ENCODE measurements at places on chromosomes 2 and 18. TPM values are rescaled to one million over a fixed set of nuclear protein-coding genes. Genes with fewer than 3 reads are reported as not detected.

DNA sequence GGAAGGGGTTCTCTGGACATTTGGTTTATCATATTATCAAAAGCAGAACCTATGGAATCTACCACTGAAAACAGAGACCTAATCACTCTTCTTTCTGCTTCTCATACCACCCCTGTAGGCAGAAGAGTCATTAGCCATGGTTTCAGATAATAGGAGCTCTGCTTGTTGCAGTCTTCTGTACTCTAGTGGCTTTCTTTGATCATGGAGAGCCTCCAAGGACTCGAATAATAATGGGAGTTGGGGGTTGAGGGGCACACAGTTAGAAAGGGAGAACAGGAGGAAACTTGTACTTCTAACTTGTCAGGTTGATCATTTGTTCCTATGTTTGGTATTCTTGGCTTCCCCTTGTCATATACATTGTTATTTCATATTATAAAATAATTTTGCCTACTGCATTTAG is 52.3 kb upstream of the VWC2L start:
- DNase-seq: no peak

- DNase-seq: no peak
Observed at GRCh38 chr2:9914384-9915065, 37.0 kb upstream of the GRHL1 start.

DNA sequence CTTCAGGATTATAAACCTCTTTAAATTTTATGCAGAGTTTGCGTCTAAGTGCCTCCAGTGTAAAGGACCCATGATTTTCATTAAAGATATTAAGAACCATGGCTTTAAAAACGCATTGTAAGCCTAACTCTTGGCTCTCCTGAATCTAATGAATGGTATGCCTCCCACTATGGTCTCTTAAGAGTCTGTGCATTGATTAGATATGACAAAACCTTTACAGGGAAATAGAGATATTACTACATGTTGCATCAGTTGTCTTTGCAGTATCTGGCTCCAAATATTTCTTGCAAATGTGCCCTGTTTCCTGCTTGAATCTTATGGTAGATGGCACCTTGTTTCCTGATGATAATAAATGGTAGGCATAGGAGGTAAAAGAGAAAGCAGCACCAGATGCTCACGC is 189.3 kb upstream of the FSHR start:
- no peak for DNase-seq

GRCh38 chr2:45009303-45009927 is at the start of gene SIX2:
Gene SIX2, minus strand, starts transcription at chr2:45009452. Its CDS starts 342 bp downstream, at chr2:45009110.
- DNase-seq: peak; percentile 50

DNA sequence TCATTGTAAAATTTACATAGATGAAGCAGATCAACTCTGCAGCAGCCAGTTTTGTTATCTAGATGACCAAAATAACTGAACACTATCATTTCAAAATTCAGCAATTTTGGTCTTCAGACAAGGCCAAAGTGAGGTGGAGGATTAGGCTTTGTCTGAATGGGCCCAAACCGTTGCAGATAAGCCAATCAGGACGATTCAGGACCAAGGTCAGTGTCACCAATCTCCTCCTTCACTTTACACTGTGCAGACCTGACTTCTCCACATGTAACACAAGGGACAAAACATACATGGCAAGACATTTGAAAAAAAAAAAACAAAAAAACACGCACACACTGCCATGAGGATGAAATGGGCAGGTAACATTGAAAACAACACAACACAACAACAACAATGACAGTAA is 211.2 kb downstream of the NAPG start:
- no peak for DNase-seq

DNA sequence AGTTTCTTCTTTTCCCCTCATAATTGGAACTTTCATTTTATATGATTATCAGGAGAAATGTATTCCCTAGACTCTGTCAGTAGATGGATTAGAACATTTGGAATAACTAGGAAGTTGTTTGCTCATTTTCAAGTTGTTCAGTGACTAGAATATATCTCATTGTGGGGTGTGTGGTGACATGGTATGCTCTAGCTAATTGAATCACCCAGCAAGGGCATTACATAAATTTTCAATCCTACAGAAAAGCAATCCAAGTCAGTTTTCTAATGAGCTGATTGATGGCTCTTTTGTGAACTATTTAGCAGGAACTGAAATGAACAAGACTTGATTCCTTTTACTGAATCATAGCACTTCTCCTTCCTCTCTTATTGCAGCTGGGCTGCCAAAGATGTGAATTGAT is 461.4 kb downstream of the TGIF1 start:
- DNase-seq: no peak

DNA sequence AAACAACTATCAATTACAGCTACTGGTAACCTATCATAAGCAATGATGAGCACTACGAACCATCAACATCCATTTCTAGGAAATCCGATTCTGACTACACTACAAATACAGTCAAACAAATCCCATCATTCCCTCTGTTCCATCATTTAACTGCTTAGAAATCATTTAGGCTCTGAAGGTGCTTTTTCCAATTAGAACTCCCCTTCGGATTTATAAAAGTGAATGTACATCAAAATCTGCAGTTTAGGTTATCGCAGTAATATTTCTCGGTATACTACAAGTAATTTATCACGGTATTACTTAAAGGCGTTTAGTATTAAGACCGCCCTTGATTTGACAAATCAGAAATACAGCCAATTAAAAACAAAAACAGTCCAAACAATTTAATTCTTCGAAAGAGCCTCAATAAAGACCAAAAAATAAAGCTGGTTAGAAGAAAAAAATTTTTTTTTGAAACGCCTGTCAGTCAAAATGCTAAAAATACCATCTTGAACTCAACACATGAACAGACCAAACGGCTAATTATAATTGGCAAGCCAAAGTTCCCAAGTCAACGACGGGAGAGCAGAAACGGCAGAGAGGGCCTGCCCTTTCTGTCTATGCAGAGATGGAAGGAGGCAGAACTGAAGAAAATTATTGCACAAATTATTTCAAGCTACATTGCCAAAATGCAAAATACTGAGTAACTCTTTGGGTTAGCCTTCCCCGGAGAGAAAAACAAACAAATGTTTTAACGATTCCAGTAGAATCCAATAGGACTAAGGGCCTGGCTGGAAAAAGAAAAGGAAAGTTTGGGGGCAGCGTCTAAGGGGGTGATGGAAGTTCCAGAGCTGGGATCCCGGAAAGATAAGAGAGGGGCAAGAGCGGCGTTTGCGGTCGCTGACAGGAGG is 1.2 kb downstream of the VPS54 start:
- DNase-seq: no peak

DNA sequence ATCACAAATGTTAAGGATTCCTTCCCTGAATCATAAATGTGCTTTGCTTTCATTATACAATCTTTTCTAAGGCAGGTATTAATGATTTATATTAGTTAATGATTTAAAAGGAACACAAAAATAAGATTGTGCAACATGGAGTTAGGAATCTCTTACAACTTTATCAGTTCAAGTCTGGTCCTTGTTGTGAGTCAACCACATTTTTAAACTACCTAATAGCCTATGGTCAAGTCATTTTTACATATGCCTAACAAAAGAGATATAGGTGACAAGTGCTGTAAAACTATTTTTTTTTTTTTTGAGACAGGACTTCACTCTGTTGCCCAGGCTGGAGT is 8.2 kb upstream of the INPP1 start:
- no peak for DNase-seq

DNA sequence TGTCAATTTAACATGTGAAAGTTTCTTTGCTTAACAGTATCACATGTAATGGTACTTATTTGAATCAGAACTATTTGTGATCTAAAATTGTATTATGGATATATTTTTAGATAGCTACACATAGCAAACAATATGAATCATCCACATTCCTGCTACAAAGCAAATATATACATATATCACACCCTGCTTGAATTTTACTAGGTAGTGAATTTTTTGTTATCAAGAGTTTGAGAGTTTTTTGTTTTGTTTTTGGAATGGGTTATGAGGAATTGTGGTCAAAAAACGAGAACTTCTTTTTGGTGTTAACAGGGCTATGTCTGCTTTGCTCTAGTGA is 635.7 kb downstream of the NRXN1 start:
- no peak for DNase-seq

- no peak for DNase-seq
Observed at GRCh38 chr2:83072767-83073166, 1386.3 kb downstream of the SUCLG1 start.

GRCh38 chr2:11904029-11904428 is 157.6 kb downstream of the LPIN1 start:
- DNase-seq: no peak

DNA sequence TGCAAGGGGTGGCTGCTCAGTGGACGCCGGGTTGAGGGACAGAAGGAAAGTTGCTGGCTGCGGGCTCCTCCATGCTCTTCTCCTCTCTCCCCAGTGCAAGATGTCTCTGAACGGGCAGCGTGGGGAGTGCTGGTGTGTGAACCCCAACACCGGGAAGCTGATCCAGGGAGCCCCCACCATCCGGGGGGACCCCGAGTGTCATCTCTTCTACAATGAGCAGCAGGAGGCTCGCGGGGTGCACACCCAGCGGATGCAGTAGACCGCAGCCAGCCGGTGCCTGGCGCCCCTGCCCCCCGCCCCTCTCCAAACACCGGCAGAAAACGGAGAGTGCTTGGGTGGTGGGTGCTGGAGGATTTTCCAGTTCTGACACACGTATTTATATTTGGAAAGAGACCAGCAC is 30.6 kb downstream of the IGFBP2 start:
- DNase-seq: no peak

GRCh38 chr18:79570266-79571201 is 109.1 kb upstream of the CTDP1 start:
- peak; percentile 15 for DNase-seq

- DNase-seq: no peak
Observed at GRCh38 chr2:58720770-58721697, 479.9 kb upstream of the FANCL start.

DNA sequence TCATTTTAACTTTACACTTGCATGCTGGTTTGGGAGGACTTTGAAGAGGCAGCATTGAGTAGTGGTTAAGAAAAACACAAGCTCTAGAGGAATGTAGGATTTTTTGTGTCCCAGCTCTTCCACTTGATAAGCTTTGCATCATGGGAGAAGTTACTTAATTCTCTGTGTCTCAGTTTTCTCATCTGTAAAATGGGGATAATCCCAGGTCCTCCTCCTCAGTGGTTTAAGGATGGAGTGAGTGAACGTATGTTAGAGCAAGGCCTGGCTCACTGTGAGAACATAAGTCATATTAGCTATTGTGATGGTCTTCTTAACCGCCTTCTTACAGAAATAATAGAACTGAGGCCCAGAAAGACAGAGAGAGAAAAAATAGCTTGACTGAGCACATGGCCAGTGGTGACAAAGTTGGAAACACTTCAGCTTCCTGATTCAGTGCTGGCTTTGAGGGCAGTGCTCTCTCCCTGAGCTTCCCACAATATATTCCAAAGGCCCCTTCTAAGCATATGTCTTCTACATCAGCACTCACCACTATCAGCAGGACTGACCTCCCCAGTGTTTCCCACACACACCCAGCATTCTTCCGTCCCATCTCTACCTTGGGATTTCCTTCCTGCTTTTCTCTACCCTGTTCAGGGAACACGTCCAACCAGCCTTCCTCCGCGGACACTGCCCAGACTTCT is 214.9 kb upstream of the TNP1 start:
- no peak for DNase-seq

DNA sequence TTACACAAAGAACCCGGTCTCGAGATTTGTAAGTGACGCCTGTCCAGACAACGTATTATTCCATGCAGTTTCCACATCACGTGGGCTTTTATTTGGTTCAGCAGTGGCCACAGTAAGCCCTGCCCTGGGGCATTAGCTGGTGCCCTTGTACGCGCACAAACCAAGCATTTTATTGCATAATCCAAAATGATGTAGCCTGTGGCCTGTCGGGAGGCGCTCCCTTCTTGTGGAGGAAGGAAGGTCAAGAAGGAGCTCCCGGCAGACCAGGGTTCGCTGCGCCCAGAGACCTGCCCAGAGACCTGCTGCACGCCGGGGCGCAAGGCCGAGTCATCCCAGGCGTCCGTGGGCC is 179.6 kb upstream of the ALKAL2 start:
- no peak for DNase-seq

GRCh38 chr2:35548171-35548570 is 807.4 kb upstream of the CRIM1 start:
- DNase-seq: no peak

- DNase-seq: no peak
Observed at GRCh38 chr2:23654756-23655155, 269.8 kb downstream of the KLHL29 start.

DNA sequence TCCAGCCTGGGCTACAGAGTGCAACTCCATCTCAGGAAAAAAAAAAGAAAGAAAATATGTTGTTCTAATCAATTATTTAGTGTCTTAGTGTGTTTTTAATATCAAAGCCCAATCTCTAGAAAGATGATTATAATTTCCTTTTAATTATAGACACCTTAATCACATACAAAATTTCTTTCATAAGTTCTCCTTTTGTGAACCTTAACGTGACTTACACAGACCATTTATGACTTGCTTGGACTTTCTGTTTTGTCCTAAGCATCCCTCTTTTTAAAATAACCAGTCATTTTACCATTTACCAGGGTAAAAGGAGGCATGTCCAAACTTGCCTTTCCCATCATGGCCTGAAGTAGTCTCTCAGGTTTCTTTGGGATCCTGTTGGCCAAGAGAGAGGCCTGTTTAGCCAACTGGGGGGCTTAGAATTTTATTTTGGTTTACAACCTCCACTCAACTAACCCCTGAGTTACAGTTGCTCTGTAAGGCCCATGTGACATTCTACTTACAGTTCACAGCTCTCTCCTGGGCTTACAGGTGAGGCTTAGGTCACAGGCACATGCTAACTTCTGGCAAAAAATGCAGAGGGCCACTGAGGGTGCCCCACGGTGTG is 23.9 kb upstream of the GPR155 start:
- no peak for DNase-seq

DNA sequence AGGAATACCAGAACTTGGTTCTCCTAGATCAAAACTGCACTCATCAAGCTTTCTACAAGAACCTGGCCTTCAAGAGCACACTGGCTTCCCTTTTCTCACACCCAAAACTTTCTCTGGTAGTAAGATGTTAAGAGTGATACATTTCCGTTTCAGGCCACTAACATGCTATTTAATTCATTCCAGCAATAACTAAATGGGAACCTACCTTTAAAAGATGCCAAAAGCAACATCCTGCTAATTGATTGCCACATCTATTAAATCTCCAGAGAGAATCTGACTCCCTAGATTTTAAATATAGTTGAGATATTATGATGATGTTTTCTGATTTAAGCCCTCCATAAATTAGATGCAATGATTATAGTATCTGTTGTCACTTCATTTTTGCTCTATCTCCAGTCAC is 71.6 kb downstream of the KCTD18 start:
- no peak for DNase-seq

Gene CD207
- not detected for total RNA-seq

Gene SEC11C
- total RNA-seq: 38.4 TPM

Gene MPP4
- total RNA-seq: not detected

Gene KCNIP3
- total RNA-seq: not detected

Gene CDK15
- total RNA-seq: not detected

Gene NEU2
- total RNA-seq: not detected

Gene UGT1A10
- not detected for total RNA-seq

Measured in activated naive CD8-positive, alpha-beta T cell treated with anti-CD3 and anti-CD28 coated beads, Interleukin-2, amount 10 ng/mL, durations not matched to agents 7 days and 5 days (primary cell).